ENCODE measurements at places on chromosomes 11 and 22.
A peak's percentile ranks its signal among the peaks of the same experiment; 100 is the strongest.

DNA sequence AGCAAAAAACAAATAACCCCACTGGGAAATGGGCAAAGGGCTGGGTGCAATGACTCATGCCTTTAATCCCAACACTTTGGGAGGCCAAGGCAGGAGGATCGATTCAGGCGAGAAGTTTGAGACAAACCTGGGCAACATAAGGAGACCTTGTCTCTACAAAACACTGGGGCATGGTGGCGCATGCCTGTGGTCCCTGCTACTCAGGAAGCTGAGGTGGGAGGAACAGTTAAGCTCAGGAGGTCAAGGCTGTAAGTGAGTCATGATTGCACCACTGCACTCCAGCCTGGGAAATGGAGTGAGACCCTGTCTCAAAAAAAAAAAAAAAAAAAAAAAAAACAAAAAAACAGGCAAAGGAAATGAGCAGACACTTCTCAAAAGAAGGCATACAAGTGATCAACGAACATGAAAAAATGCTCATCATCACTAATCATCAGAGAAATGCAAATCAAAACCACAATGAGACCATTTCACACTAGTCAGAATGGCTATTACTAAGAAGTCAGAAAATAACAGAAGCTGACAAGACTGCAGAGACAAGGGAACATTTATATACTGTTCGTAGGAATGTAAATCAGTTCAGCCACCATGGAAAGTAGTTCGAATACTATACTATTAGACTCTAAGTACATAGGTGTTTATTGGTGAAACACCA, 48.2 kb upstream of the SMCO4 start:
- DNase-seq: no peak

DNA sequence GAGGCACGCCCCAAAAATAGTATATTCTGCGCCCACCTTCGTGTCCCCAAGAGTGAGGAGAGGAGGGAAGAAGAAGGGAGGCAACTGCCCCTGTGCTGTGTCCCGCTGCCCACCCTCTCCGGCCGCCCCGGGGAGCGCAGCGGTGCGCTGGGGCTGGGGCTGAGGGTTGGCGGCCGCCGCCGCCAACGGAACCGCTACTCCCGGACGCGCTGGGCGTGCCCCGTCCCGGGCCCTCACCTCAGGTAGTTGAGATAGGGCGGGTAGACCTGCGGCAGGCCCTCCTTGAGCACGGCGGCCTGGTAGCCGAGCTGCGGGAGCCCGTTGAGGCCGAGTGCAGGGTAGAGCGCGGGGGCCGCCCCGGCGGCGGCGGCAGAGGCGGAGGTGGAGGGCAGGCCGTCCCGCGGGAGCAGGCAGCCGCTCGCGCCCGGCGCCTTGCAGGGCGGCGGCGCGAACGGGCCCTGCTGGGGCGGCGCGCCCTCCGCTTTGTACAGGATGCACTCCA, 2.4 kb downstream of the PGR start:
- DNase-seq: no peak

DNA sequence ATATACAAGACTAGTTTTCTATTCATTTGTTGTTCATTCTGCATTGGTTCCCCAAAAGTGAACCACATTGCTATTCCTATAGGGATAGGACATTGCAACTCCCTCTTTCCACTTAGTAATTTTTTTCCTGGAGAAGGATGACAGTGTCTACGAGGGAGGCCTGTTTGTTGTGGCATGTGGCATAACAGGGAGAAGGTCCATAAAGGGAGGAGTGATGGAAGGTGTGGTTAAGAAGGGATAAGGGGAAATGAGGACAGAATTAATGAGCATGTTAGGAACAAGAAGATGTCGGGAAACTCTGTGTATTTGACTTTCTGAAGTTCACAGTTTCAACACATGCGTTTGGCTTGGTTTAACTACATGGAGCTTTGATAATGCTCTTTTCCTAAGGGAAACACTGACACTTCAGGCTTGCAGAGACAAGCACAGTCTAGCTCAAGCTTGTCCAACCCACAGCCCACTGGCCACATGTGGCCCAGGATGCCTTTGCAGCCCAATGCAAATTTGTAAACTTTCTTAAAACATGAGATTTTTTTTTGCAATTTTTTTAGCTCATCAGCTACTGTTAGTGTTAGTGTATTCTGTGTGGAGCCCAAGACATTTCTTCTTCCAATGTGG, 149.7 kb downstream of the TRPC6 start:
- DNase-seq: no peak

DNA sequence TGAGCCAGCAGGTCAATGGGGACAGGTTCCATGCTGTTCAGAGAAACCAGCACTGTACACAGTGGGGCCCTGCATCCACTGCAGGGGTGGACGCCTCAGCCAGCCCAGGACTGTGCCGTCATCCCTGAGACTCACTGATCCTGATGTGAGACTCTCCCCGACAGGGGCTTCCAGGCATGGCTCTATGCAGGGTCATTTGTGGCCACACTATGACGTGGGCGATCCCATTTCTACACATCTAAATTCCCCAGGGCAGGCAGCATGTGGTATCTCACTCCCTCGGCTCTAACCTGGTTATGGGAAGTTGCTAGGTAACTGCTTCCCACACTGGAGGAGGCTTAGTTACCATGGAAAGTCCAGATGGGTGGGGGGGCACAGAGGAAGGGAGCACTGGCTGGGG, 14.2 kb upstream of the FAM83F start:
- DNase-seq: no peak

DNA sequence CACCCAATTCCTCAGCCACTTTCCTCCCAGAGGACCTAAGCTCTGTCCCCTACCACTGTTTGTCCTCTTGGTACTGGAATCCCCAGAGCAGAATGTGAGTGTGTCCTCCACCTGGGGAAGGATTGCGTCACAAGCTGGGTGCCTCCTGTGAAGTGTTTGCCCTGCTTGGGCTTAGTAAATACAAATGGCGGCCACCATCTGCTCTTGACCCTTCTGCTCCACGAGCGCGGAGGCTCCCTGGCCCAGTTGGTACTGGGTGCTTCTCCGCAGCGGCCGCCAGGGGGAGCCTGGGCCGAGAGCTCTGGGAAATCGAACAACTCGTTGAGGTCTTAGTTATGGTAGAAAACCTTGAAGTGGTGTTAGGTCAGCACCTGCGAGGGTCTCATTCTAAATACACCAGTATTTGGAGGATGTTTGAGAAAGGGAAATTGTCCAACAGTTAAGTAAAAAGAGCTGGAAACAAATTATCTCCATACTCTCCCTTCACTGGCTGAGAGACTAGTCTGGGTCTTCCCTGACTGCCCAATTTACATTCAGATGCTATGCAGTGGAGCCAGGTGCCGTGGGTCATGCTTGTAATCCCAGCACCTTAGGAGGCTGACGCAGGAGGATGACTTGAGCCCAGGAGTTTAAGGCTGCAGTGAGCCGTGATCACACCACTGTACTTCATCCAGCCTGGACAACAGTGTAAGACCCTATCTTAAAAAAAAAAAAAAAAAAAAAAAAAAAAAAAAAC, 74.6 kb upstream of the TEAD1 start:
- peak; percentile 12 for DNase-seq

Data from activated T-helper 9 cell treated with anti-CD3 and anti-CD28 coated beads, Interleukin-2, amount 50 U/mL, for 16 hours (primary cell).